COLO829 (cell line): ENCODE measurements at places on chromosomes 5 and 9.

- DNase-seq = no peak
Measured at GRCh38 chr9:36218411-36218901, 27.7 kb downstream of the CLTA start.

GRCh38 chr9:124894741-124895170 is 32.8 kb downstream of the ARPC5L start:
- DNase-seq = no peak

DNA sequence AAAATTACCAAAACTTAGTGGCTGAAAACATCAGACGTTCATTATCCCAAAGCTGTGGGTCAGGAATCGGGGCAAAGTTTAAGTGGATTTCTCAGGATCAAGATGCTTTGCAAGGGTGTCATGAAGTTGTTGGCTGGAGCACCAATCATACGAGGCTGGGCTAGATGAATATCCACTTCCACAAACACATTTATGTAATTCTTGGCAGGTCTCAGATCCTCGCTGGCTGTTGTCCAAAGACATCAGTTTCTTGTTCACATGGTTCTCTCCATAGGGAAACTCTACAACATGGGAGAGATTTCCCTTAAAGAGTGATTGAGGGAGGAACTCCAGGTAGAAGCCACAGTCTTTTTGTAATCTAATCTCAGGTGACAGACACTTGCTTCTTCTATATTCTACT is 20.2 kb upstream of the CCDC192 start:
- no peak for DNase-seq

DNA sequence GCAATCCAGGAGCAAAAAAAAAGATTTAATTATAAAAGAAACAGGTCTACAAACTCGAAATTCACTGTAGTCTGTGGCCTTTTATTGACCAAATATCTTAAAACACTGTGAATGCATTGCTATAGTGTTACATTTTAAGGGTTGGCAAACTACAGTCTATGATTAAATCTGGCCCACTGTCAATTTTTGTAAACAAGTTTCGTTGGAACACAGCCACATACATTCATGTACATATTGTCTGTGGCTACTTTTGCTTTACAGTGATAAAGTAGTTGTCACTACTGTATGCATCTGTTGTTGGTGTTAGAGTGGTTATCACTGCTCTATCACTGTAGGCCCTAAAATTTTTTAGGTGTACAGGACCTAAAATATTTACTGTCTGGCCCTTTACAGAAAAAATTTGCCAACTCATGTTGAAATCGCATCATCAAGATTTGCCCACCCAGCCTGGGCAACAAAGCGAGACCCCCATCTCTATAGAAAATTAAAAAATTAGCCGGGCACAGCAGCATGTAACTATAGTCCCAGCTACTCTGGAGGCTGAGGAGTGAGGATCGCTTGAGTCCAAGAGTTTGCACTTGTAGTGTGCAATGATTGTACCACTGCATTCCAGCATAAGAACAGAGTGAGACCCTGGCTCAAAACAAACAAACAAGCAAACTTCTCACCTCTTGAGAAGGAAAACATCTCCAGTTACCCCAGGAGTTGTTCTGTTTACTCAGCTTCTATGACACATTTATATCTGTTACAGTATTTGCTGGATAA is 89.0 kb downstream of the ERBIN start:
- no peak for DNase-seq

DNA sequence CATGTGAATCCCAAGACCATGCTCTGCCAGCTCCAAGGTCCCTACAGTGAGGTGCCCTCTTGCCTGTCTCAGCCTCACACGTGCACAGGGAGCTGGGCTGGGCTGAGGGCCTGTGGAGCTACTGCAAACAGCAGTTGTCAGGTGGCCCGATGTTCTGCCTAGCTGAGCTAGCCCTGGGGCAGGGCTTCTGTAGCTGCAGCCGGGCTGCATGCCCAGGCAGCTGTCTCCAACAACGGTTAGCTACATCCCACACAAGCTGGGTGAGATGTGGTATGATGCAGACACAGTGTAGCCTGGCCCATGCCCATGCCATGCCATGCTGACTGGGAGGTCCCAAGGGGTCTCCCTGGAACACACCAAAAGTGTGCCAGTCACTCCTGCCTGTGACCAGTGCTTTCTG is 62.0 kb downstream of the MACROH2A1 start:
- DNase-seq = no peak

DNA sequence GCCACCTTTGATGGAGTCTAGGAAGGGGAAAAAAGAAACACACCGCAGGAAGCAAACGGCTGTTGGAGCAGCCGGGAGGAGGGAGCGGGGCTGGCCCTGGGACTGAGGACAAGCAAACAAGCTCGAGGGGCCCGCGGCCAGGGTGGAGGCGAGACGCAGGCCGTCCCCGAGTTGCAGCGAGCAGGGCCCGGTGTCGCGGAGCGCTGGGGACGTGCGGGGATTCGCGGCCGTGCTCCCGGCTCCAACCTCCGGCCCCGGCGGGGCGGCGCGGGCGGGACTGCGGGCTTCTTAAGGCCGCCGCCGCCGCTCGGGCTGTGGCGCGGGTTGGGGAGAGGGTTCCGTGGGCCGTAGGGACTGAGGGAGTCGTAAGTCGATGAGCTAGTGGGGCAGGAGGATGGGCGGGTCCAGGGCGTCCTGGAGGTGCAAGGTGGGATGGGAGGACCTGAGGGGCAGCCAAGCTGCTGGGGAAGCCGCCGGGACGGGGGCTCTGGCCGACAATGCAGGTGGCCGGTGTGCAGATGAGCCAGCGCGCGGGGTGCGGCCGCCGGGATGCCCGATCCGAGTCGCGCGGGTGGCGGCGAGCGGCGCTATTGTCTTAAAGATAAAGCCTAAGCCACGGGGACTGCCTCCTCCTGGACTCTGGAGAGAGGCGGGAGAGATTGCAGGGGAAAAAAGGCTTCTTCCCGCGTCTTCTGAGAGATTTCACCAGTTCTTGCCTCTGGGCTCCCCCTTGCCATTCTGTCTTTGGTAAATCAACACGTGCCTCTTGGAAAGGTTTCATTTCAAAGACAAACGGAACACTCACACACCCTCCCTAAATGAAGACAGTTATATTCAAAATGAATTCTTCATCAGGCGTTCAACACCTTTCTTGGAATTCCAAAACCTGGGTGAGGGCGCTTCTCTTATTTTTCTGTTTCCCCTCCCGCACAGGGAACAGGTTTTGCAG is 1.6 kb upstream of the HAPLN1 start:
- peak; percentile 32 for DNase-seq

GRCh38 chr5:172178301-172178987 is 9.6 kb downstream of the STK10 start:
- no peak for DNase-seq
